ENCODE measurements at places on chromosomes 1 and 21.

- DNase-seq = peak; percentile 91
These were observed 420 bp downstream of the CFAP57 start for GRCh38 chr1:43172527-43172972.

- DNase-seq = no peak
These were observed 201.5 kb downstream of the NTNG1 start for GRCh38 chr1:107342316-107342715.

- DNase-seq = no peak
These were observed 41.1 kb downstream of the CD34 start for GRCh38 chr1:207869859-207870258.

DNA sequence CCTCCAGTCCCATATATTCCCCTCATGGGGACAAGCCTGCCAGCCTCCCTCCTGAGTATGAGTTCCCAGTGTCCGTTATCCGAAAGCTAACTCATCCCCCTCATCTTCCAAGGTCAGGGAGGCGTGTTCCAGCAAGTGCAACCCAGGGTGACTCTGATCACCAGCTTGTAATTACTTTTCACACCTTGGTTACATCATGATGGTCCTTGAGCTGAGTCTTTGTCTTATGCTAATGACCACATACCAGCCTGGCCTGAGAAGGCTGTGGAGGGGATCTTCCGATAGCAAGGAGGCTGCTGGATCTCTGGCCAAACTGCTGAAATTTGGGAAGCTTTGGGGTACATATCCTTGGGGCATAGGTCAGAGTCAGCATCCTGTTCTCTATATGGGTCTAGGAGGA, 99.6 kb downstream of the DDX20 start:
- no peak for DNase-seq

DNA sequence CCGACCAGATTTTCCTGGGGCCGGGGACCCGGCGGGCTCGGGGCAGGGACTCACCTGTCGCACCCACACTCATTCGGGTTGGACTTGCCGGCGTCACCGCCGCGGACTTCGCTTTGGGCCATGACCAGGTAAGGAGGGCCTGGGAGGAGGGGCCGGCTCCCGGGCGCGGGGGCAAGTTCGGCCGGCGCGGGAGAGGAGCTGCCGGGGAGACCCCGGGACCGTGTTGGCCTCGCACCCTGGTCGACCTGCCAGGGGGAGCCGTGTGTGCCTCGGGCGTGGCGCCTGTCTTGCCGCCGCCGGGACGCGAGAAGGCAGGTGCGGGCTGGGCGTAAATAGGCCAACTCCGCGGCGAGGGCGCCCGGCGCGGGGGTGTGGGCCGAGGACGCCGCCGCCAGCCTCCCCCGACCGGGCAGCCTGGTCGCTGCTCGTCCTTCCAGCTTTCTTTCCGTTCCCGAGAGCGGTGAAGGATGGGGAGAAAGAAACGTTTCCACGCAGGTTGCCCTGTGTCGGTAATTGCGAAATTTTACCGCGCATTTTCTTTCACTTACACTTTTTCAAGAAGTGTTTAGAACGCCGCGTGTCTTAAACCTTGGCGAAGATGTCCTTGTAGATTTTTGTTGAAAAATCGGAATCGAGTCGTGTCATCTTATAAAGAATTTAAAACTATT, 558 bp downstream of the USP1 start:
- peak; percentile 32 for DNase-seq

- DNase-seq = peak; percentile 83
These were observed 79.2 kb downstream of the TMEM53 start for GRCh38 chr1:44594871-44595735.

Data from midbrain (tissue), 1 donor.